HEK293T (cell line): ENCODE measurements at places on chromosomes 7 and 10.
A peak's percentile ranks its signal among the peaks of the same experiment; 100 is the strongest.

DNA sequence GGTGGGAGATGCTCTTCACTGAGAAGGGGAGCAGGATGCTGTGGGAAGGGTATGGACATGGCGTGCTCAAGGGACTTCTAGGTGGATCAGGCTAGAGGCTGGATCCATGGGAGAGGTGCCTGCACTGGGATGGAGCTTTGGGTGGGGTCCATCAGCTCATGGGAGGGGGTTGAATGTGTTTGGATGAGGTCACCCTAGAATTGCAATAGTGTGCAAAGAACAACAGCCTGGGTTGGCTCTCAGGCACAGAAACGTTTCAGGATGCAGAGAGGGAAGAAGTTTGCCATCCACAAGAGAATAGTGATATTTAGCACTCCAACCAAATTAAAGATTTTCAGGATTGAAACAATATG is 66.1 kb downstream of the SNX10 start:
- DNase-seq = no peak

DNA sequence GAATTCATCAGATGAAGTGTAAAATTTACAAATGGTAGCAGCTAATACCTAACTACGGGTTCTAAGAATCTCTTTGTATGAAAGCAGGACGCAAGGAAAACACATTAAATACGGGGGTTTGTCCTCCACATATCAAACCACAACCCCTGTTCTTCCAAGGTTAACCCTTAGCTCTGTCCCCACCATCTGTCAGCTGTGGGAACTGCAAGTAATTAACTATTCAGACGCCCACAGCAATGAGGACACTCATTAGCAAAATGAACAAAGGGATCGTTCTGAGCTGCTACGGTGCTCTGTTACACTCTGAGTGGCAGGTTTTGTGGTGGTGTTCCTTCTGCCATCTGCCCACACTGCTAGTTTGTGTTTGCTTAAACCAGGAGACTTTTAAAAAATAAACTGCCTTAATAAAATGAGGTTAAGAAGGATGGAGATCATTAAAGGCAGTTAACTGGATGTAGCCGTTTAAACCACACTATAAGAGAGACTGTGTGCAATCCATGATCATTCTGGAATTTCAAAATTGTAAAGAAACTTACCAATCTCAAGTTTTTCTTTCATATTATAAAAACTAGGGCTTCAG is 51.4 kb downstream of the C10orf67 start:
- peak; percentile 42 for DNase-seq

DNA sequence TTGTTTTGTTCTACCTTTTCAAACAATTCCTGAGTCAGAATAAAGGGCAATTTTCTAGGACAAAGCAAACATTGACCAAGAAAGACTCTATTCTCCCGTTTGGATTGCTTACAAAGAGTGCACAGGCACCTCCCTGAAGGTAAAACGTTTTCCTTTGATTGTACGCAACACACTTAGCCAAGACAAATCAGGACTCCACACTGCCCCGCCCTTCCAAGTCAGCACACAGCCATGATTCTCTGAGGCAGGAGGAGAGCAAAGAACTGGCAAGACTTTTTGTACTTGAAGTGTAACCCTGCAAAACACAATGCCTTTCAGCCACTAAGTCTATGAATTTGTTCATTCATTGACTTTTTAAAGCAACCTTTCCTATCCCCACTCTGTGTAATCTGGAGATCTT is 85.0 kb upstream of the FAM180A start:
- no peak for DNase-seq

GRCh38 chr7:54946764-54947163 is 72.1 kb upstream of the EGFR start:
- no peak for DNase-seq

DNA sequence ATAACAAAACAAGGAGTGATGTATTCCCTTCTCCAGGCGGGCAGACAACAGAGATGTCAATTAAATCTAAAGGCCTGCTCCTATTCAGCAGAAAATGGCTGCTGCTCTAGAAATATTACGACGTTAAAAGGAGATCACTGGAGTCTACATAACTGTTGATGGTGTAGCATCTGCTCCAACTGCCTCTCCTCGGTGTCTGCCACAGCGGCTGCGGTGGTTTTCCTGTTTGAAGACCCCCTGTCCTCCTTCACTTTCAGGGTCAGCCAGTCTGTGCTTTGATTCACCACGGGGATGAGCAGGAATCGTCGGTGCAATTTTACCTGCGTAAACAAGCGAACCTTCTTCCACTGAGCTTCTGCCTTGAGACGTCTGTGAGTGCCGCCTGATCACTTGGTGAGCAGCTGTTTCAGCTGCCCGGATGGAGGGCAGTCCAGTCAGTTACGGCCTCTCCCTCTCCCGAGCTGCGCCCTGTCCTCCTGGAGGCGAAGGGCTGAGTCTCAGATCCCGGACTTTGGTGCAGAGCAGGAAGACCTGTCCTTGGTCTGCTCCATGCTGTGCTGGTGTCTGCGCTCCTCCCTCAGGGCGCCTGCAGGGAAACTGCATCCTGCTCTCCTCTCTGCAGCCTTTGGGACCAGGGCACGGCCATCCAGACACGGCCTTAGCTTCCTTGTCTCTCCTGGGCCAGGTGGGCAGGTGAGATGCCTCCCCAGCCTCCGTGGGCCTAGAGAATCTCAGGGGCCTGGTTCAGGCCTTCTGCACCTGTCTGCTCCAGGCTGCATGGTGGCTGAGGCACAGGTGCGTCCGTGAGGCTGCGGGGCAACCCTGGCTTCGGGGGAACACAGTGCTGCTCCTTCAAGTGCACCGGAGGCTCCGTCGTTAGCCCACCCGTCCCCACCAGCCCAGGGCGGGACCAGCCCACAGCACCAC is 326.6 kb downstream of the ADARB2 start:
- no peak for DNase-seq

- DNase-seq = no peak
Observed at GRCh38 chr10:1549591-1550290, 187.6 kb downstream of the ADARB2 start.

- DNase-seq = no peak
Observed at GRCh38 chr7:151597541-151598444, 78.1 kb upstream of the RHEB start.

- peak; percentile 24 for DNase-seq
Observed at GRCh38 chr7:70585071-70585470, 546.9 kb upstream of the GALNT17 start.

GRCh38 chr10:12476656-12477055 is 127.3 kb downstream of the CAMK1D start:
- no peak for DNase-seq

GRCh38 chr7:110205899-110206298 is 885.0 kb upstream of the LRRN3 start:
- DNase-seq = no peak

DNA sequence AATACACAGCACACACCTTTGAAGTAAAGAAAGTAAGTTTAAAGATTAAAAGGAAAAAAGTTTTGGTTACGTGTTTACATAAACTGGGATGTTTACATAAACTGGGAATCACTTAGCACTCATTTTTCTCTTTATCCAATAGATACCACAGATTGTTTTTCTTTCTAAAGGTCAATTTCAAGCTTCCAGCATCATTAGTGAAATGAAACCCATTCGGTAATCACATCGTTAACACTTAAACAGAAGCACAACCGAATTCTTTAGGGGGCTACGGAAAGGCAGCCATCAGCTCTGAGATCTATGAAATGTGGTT is 1.1 kb downstream of the ODAD2 start:
- no peak for DNase-seq

- DNase-seq = no peak
Observed at GRCh38 chr10:12602521-12602920, 253.2 kb downstream of the CAMK1D start.

- DNase-seq = no peak
Observed at GRCh38 chr7:117047496-117047895, 94.2 kb downstream of the ST7 start.

- no peak for DNase-seq
Observed at GRCh38 chr10:87913156-87913921, 49.9 kb downstream of the PTEN start.

DNA sequence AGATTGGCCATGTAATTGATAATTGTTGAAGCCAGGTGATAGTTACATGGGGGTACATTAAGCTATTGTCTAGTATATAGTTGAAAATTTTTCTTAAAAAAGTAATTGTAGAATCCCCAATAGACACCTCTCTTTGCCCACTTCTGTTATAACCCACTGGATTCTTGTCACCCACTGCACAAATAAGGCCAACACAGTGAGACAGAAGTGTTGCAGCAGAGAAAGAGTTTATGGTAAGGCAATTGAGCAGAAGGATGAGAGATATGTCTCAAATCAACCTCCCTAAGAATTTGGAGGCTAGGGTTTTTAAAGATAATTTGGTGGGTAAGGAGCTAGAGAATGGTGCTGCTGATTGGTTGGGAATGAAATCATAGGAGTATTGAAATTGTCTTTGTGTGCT is 270.3 kb upstream of the TAC1 start:
- DNase-seq = no peak

DNA sequence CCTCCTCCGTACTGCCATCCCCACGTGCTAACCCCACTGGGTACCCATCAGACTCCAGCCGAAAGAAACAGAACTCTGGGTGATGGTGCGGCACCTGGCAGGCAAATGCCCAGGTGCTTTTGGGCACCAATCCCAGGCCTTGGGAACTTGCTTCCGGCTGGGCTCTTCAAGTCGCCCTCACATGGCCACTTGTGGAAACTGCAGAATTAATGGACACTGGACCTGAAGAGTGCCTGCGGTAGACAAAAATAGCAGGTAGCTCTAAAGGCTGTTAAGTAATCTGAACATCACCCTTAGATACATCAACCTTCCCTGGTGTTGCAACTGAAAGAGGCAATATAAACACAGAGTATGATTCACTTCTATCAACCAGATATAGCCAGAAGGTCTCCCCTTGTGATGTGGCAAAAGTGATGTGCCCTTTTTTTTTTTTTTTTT is 644.4 kb downstream of the GRM8 start:
- peak; percentile 53 for DNase-seq

DNA sequence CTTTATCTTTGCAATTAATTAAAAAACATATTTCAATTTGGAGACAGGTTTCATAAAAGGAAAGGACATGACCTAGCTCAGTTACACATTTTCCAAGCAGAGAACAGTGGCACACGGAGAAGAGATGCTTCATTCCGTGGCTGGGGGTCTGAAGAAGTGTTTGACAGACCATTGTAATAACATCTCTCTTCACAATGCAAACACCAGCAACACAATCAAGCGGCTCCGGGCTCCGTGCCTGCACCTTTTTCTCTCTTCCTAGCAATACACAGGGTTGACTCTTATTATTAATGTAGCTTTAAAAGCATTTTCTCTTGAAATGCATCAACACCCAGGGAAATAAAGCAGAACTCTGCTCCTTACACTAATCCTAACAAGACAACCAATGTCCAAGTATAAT is 261.0 kb upstream of the AOAH start:
- no peak for DNase-seq

DNA sequence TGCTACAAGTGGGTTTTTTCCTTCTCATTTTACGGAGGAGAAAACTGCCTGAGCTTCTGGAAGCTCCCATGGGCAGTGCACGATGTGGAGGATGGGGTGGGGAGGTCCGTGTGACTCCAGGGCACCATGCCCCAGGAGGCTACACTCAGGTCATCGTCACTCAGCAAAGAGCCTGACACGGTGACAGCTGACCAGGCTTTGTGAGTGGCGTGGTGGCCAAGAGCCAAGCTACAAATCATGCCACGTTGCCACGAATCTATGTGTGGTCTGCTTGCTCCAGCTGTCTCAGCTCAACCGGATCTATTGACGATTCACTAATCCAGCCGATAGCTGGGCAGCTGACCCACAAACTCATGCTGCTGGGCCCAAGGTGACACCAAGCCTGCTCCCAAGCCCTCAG is 27.6 kb upstream of the C10orf71 start:
- no peak for DNase-seq
